ENCODE measurements at places on chromosomes 11 and 22. TPM values are rescaled to one million over a fixed set of nuclear protein-coding genes. Genes with fewer than 3 reads are reported as not detected.

GRCh38 chr11:127003260-127003981 is 2.9 kb upstream of the KIRREL3 start:
- no peak for DNase-seq

- DNase-seq = no peak
Measured at GRCh38 chr11:19906126-19906525, 193.5 kb downstream of the NAV2 start.

- no peak for DNase-seq
Measured at GRCh38 chr11:17547932-17548331, 873 bp downstream of the OTOG start.

GRCh38 chr11:57360991-57361390 is 20.0 kb downstream of the PRG3 start:
- DNase-seq = no peak

GRCh38 chr11:2830030-2830812 is 55.4 kb downstream of the CDKN1C start:
- no peak for DNase-seq

- DNase-seq = no peak
Measured at GRCh38 chr11:11822946-11823345, 18.8 kb upstream of the USP47 start.

DNA sequence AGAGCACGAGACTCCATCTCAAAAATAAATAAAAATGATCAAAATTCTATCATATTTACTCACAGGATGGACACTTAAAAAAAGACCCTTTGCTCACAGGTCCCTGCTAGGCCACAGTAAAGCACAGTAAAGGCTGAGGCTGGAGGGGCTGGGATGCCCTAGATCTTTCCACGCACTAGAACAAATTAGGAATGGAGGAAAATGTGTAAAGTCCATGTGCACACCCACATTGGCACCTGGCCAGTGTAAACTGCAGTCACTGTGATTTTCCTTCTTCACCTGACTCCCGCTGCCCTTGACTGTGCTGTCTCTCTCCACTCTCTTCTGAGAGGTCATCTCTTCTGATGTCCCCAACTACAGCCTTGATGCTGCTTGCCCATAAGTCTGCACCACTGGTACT is 195.5 kb downstream of the EFCAB6 start:
- DNase-seq = peak; percentile 34

- no peak for DNase-seq
Measured at GRCh38 chr11:29527391-29527936, 489.4 kb downstream of the KCNA4 start.

- DNase-seq = no peak
Measured at GRCh38 chr11:5366856-5367255, 15.5 kb downstream of the OR51B6 start.

- no peak for DNase-seq
Measured at GRCh38 chr11:12174128-12174476, 63.7 kb downstream of the MICAL2 start.

GRCh38 chr11:126226334-126227084 is 14.9 kb downstream of the FAM118B start:
- DNase-seq = no peak

GRCh38 chr11:56396047-56396446 is 16.4 kb upstream of the OR5AL1 start:
- DNase-seq = no peak

- no peak for DNase-seq
Measured at GRCh38 chr11:8035200-8035855, 45.7 kb upstream of the TUB start.

GRCh38 chr11:1422481-1422880 is 32.7 kb downstream of the BRSK2 start:
- DNase-seq = no peak

DNA sequence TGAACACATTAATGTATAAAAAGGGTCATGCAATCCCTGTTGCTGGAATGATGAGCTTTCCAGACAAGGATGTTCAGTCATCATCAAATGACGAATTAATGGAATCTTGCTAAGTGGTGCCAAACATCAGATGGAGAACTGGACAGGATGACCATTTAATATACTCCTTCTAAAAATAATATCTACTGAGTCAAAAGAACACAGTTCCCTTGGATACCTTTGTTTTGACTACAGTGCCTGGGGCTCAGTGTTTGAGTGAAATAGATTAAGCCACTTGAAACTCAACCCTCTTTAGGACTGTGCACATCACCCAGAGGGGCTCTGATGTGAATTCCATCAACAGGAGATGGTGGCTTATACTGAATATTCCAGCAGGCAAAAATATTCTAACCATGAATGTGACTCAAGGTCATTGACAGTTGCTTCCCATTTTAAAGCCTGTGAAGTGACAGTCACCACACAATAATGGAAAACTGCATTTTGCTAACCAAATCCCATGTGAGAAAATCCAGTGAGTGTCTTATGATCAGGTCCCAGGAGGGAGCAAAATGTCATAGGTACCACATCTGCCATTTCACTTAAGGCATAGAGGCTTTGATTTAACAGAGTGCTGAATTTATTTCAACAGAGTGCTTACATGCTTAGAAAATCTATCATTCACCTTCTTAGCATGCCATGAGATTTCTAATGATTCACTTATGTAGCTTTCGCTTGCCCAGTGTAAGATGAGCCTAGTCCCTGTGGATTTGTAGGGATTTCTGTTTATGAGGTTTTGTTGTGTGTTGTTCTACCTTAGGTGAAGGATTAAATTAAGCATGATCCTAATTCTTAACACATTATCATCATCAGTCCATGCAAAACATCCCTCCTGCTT is 41.3 kb upstream of the SLN start:
- no peak for DNase-seq

The HTR3A gene
- not detected for total RNA-seq

The SOX6 gene
- total RNA-seq = 7.6 TPM

The CECR2 gene
- total RNA-seq = 0.21 TPM

The GAS2L1 gene
- total RNA-seq = 19.7 TPM

The BIK gene
- total RNA-seq = 22.6 TPM
